ENCODE measurements at places on chromosomes 1 and 21.

DNA sequence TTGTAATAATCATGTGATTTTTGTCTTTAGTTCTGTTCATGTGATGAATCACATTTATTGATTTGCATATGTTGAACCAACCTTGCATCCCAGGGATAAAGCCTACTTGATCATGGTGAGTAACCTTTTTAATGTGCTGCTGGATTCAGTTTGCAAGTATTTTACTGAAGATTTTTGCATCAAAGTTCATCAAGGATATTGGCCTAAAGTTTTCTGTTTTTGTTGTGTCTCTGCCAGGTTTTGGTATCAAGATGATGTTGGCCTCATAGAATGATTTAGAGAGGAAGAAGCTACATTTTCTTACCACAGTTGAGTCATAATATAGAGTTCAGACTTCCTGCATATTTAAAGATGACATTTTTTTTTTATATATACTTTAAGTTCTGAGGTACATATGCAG is 455.9 kb downstream of the PLPP3 start:
- DNase-seq = no peak

DNA sequence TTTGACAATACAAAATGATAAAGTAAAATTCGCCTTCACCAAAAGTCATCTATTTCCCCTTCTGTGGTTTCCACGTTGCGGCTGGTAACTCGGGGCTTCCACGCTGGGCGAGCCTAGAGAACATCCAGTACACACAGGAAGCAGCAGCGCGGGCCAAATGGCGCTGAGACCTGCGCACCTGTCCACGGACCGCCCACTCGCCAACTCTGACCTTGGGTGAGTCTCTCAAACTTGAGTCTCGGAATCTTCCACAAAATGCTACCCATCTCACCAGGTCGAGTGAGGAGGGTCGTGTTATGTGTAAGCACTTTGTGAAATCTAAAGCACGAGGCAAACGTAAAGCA is 820 bp upstream of the TTF2 start:
- peak; percentile 41 for DNase-seq

- DNase-seq = no peak
These were observed 251.9 kb downstream of the RGS7 start for GRCh38 chr1:241105147-241105546.

GRCh38 chr1:101282314-101283038 is 45.7 kb downstream of the S1PR1 start:
- DNase-seq = no peak

- no peak for DNase-seq
These were observed 2.2 kb downstream of the FBXO28 start for GRCh38 chr1:224116131-224116530.

DNA sequence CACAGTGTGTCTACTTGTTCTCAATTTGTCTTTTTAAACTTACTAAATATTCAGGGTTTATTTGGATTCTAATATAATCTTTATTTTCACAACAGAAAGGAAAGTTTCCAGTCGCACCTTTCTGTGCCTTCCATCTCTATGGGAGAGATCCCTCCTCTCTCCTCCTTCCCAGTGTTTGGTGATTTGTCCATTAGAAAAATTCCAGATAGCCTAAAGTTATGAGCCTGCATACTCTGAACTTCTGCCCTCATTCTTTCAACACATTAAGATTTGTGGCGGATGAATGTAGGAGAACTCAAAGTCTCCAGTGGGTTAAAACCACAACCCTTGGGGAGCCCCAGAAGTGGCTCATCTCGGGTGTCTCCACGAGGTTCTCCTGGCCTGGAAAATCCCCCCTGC is 3.6 kb downstream of the NHLH2 start:
- no peak for DNase-seq

DNA sequence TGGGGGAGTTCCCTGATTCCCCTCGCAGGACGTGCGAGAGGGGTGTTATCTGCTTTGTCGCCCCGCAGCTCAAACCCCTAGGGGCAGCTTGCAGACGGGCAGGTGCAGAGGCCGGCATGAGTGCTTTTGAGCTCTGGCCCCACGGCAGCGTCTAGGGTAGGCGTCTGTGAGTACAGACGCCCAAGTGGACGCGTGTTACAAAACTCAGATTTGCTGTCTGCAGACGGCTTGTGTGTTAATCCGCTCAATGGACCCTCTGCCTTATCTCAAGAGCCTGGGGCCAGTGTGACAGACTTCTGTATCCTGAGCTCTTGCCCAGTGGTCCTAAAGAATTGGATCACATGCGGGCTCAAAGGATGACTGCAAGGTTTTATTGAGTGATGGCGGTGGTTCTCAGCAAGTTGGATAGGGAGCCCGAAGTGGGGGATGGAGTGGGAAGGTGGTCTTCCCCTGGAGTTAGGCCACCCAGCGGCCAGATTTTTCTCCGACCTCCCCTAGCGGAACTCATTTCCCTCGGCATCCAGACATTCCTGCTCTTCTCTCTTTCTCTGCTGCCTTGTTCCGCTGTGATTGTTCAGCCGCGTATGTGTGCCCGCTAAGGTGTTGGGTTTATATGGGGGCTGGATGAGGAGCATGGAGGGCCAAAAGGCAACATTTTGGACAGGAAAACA is 9.4 kb downstream of the CFHR4 start:
- DNase-seq = peak; percentile 3

GRCh38 chr1:236051242-236051791 is 13.6 kb downstream of the NID1 start:
- DNase-seq = no peak

- DNase-seq = no peak
These were observed 36.7 kb upstream of the WASF2 start for GRCh38 chr1:27526569-27527222.

- no peak for DNase-seq
These were observed 18.0 kb upstream of the MFSD2A start for GRCh38 chr1:39936724-39937491.

- no peak for DNase-seq
These were observed 55.9 kb downstream of the RHBG start for GRCh38 chr1:156424806-156425432.

DNA sequence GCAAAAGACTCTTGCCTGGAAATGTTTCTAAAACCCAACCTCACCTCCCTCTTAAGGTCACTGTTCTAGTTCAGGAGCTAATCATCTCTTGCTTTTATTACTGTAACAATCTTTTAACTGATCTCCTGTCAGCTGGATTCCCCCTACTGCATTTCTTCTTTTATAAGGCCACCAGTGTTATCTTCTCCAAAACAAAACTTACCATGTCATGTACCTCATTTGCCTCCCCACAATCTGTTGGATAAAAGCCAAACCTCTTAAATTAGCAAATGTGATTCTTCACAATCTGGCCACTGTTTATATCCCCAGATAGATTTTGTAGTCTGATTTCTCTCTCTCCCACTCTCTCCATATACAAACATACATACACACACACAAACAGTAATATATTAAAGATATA is 143.3 kb downstream of the DENND1B start:
- DNase-seq = no peak

- DNase-seq = peak; percentile 12
These were observed 750 bp downstream of the RHOU start for GRCh38 chr1:228735871-228736586.

DNA sequence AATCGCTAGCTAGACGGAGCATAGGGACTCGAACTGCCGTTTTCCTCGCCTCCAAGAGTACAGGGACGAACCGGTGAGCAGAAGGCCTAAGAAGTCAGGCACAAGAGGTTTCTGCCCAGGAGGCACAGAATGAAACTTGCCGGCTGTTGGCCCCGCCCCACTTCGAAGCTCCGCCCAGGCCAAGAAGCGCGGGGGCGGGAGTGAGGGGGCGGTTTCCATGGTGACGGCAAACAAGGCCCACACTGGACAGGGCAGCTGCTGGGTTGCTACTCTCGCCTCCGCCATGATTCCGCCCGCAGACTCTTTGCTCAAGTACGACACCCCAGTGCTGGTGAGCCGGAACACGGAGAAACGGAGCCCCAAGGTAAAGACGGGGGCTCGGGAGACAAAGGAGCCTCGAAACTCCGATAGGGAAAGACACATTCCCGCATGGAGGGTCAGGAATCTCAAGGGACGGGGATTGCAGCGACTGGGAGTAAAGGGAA is at the start of gene DNALI1:
DNALI1 (plus strand) TSS at position 229 of the 485 bp plus-strand sequence; CDS start at position 284, 55 bp downstream.
- DNase-seq = no peak

GRCh38 chr1:27590917-27591508 is 12.9 kb downstream of the AHDC1 start:
- no peak for DNase-seq

GRCh38 chr1:1259951-1260600 is 13.6 kb upstream of the C1QTNF12 start:
- no peak for DNase-seq

DNA sequence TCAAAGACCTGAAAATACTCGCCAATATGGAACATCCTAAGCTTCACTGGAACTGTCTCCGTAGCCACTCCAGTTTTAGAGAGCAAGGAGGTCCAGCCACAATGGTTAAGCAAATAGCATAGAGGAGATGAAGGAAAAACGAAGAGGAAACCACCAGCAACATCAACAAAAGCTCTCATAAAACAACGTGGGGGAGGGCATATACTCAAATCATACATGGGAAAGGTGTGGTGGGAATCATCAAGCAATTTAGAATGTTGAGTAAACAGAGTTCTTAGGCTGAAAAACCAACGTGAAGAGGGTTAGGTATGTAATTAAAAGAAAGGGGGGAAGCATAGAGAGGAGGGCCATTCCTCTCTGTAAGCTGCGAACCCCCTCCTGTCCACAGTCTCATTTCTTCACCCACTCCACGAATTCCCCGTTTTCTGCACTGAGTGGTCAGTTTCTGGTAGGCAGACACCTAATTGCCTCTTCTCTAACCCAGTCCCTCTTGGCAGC is 1.0 kb downstream of the TMEM59 start:
- DNase-seq = no peak

- no peak for DNase-seq
These were observed 16.1 kb upstream of the SLC5A9 start for GRCh38 chr1:48206371-48206770.

- no peak for DNase-seq
These were observed 17.1 kb downstream of the TTC22 start for GRCh38 chr1:54784066-54784465.

DNA sequence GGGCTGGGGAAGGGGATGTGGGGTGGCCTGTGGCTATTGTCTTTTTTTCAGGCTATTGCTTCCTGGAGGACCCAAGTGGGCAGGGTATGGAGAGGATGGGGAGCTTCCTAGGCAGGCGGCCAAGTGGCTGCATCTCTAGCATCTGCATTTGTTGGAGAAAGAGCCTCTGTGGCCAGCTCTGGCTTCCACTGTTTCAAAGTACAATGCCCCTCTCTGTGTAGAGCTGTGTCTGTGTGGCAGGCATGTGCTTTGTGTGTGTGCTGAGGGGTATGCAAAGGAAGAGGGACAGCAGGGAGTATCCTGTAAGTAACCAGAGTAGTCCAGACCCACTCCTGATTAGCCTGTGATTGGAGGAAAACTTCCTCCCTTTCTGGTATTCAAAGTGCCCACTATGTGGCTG is 40.6 kb downstream of the KCNA2 start:
- DNase-seq = no peak

GRCh38 chr1:154952664-154953063 is 3.2 kb downstream of the PBXIP1 start:
- DNase-seq = no peak

- no peak for DNase-seq
These were observed 32.3 kb upstream of the KDM4A start for GRCh38 chr1:43617668-43618067.

DNA sequence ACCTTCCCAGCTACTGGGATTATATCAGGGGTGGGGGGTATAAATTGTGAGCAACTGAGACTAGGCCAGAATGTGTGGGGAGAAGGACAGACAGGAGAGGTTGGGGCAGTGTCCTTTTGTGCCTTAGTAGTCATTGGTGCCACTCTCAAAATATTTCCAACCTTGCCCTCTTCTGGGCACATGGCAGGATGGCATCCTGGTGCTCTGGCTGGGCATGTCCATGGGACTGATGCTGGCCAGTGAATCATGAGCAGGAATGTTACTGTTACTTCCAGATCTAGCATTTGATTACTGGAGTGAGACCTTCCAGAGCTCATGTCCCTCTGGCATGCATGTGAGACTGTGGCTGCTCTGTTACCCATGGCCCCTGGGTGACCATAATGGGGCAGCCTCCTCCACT is 151.2 kb downstream of the MATN1 start:
- peak; percentile 49 for DNase-seq

- no peak for DNase-seq
These were observed 92.9 kb upstream of the TSPAN2 start for GRCh38 chr1:115182012-115182715.

- DNase-seq = no peak
These were observed 10.4 kb upstream of the RHBG start for GRCh38 chr1:156358641-156359040.

GRCh38 chr1:156856282-156856785 is 2.6 kb downstream of the INSRR start:
- DNase-seq = no peak

DNA sequence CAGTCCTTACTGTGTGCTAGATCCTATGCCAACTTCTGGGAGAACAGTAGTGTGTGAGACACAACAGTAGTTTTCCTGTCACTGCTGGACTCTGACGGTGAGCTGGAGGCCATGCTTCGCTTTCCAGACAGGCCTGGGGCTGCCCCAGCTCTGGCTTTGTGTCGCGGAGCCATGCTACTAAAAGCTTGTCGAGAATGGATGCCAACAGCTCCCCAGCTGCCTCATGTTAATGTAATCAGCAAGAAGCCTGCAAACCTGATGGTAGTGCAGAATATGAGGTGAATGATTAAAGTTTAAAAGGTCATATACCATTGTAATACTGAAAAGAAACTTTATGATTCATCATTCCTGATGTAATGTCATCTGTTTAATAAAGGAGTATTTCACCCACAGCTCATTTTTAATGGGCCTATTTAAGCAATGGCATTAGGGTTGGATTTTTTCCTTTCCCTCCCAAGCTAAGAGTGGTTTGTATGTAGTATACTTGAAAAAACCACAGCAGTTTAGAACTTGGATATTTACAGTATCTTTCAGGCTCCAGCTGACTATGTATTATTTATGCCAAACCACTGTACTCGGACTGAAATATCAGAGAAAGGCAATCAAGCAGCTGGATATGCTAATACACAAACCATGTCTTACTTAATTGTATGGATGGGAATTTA is 343.0 kb downstream of the NUF2 start:
- peak; percentile 1 for DNase-seq

GRCh38 chr1:172356620-172357019 is 63.9 kb upstream of the C1orf105 start:
- peak; percentile 33 for DNase-seq

DNA sequence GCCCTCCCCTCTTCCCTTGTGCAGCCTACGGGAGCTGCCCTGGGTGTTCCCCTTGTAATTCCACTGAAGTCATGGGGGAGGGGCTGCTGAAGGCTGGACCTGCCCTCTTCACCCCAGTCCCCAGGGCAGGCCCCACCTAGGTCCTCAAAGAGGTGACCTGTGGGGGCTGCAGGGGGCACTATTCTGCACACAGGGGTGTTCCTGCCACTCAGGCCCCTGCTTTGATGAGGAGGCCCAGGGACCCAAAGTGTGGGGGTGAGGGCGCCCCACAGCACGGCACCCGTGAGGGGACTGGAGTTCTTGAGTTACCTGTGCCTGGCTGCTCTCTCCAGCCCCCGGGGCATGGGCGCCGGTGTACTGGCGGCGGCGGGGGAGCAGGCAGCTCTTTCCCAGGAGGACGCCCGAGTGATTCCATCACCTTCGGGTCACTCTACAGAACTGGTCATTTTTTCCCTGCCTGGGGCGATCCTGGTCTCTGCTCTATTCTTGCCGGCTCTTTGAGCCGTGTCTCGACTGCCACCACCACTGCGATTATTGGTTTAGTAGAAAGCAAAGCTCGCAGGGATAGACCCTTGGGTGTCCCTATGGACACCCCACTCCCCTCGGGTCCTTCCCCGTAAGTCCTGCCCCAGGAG is 6.9 kb upstream of the PRDM16 start:
- no peak for DNase-seq

- no peak for DNase-seq
These were observed 161.4 kb downstream of the VAV3 start for GRCh38 chr1:107803579-107803978.
